Mucosa of gallbladder (tissue), 1 donor: ENCODE measurements at places on chromosomes 5 and 9.

DNA sequence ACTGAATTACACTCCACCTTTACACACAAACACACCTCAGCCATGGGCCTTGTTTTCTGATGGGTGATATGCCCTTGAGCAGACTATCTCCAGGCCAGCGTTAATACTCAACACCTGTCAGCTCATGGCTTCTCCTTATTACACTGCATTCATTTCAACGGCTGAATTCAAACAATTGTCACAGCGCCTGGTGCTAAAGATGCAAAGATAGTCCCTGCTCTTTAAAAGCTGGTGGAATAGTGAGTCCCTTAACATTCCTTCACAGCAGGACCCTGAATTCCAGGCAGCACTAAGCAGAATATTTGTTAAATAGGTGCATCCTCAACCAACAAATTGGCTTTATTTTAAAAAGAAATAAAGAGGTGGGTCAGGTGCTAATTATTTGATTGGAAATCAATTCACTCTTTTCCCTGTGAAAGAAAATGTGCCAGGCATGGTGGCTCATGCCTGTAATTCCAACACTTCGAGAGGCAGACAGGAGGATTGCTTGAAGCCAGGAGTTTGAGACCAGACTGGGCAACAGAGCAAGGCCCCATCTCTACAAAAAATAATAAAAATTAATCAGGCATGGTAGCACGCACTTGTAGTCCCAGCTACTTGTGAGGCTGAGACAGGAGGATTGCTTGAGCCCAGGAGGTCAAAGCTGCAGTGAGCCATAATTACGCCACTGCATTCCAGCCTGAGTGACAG lies 155.7 kb upstream of the EFNA5 start:
- no peak for DNase-seq

- DNase-seq: no peak
Measured at GRCh38 chr9:8633784-8634183, 834.2 kb upstream of the DMAC1 start.

DNA sequence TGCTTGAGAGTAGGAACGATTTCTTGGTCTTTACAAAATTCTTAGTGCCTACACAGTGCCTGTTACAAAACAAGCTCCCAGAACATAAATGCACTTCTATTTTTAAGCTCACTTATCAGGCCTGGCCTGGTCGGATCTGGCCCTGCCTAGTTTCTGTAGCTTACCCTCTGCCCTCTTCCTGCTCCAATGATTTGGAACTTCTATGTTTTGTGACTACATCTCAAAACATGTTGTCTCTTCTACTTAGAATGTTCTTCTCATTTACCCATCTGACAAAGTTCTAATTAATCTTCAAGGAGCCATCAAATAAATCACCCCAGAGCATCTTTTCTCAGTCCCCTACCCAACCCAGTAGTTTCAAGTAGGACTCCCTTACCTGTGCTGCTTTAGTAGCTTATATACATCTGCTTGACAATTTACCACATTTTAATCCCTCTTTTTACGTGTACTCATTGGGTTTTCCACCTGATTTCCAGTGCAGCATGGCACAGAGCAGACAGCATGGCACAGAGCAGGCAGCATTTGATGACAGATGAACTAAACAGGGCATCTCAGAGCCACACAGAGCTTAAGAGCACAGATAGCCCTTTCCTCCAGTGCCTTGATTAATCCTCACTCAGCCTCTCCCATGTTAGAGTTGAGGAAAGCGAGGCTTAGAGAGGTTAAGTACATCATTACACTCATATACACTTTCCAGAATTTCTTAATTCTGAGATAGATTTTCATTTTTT lies 171.9 kb downstream of the MAPKAP1 start:
- no peak for DNase-seq

- DNase-seq: no peak
Measured at GRCh38 chr9:95644377-95644776, 127.6 kb upstream of the PTCH1 start.

- no peak for DNase-seq
Measured at GRCh38 chr5:36584009-36584875, 22.2 kb upstream of the SLC1A3 start.

GRCh38 chr5:135343413-135343812 lies 55.6 kb downstream of the MACROH2A1 start:
- no peak for DNase-seq

- no peak for DNase-seq
Measured at GRCh38 chr5:153777681-153778581, 260.8 kb downstream of the FAM114A2 start.

GRCh38 chr5:116574367-116575325 lies at the start of gene SEMA6A:
TSS of gene SEMA6A (minus strand) at chr5:116574823. CDS start at chr5:116504944, 69,879 bp downstream.
- DNase-seq: peak; percentile 95

- no peak for DNase-seq
Measured at GRCh38 chr9:15077946-15078729, 167.9 kb upstream of the FREM1 start.

GRCh38 chr9:20178197-20178596 lies 389.4 kb upstream of the SLC24A2 start:
- DNase-seq: no peak

DNA sequence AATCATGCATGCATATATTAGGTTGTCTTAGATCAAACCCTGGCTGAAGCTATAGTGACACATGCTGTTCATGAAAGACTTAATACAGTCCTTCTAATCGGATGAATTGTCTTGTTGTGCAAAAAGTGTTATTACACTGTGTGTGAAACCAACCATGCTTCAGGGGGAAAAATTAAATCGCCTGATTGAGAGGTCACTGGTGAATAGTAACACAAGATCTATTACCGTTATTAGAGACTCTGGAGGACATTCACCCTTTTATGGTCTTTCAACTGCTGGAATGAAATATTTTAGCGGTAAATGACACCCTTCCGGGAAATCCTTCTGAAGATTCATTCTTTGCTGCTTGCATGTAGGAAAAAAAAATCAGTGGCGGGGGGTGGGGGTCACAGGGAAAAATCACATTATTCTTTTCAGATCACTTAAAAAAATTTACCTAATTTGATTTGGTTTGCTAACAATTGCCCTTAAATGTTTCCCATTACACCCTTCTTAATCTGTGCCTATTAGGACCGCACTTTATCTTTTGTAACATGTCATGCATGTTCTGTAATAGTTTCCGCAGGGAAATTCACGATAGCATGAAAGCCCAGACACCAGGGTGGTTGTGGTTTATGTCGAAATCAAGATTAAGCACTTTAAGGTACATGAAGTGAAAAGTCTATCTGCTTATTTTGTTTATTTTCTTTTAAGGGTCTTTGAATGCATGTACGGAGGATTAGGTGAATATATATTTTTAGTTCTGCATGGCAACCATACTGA lies 120.6 kb downstream of the FOCAD start:
- DNase-seq: no peak

DNA sequence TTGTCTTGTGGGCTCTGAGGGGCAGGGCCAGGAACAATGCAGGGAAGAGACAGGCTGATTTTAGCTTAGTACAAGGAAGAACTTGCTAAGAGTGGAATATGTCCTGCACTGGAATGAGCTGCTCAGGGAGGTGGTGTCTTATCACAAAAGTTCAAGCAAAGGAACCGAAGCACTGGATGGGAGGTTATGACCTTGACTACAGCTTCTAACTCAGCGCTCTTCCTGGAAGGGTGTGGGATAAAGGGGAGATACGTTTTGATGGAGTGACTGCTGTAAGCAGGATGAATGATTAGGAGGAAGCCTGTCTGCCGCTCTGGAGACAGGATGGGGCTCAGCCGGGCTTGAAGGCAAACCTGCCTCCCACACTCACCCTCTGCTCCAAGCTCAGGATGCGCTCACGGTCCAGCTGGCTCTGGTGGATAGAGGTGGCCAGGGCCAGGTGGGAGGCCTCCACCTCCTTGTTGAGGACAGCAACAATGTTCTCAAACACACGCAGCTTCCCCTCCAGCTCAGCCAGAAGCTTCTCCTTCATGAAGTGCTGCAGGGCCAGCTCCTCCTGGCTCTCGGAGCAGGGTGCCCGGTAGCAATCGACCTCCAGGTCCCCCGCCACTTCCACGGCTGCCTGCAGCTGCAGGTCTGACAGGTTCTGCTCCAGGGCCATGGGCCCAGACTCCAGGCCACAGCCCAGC lies 13.5 kb downstream of the TRAF1 start:
- no peak for DNase-seq

DNA sequence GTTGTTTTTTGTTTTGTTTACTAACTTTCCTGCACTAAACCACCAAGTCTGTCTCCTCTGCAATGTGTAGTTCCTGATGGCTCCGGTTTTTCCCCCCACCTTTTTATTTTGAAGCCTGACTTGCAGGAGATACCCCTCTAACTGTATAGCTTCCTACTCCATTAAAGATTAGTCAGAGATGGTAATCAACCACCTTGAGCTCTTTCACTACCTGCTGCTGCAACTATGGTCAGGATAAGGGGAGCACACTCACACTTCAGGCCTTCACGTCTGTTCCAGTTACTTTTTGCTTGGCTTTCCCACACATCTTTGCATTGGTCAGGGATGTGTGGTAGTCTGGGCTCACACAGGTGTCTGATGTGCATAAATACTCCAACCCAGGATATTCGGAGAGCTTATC lies 63.4 kb downstream of the NR6A1 start:
- no peak for DNase-seq

- no peak for DNase-seq
Measured at GRCh38 chr5:97042996-97043395, 99.4 kb downstream of the LIX1 start.

DNA sequence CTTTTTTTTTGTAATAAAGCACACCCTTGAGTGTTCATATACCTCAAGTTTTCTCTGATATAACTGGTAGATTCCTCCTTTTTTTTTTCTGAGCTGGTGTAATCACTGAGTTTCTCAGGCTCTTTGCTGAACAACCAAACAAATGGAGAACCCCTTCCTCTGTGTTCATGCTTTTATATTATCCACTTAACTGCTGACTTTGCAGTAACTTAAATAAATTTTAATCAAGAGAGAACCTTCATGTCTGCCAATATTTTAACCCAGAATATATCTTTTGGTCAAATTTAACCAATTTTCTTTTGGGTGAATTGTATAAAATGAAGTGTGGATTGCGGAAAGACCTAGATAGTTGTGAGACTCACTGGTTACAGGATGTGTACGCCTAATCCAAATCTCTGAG lies 833.0 kb upstream of the COX7C start:
- DNase-seq: no peak

DNA sequence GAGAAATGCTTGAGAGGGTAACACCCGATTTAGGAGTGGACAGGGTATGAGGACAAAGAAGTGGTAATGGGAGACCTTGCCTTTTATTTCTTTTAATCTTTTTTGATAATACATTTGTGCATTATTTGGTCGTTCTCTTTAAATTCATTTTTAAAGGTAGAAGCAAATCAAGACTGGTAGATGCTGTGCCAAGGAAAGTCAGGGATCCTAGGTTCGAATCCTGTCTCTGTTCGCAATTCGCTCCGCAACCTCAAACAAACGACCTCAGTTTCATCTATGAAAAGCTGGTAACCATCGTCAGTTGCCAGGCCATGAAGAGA lies 353 bp upstream of the TMED9 start:
- DNase-seq: no peak

- DNase-seq: no peak
Measured at GRCh38 chr5:96149546-96149945, 187.9 kb upstream of the ELL2 start.

GRCh38 chr9:613771-614347 lies 227.6 kb upstream of the DMRT1 start:
- DNase-seq: peak; percentile 74

- no peak for DNase-seq
Measured at GRCh38 chr5:33978306-33978705, 6.2 kb downstream of the SLC45A2 start.

GRCh38 chr5:18216729-18217128 lies 582.5 kb downstream of the TAF11L14 start:
- no peak for DNase-seq

GRCh38 chr9:21996858-21997257 lies 2.3 kb downstream of the CDKN2B-AS1 start:
- DNase-seq: no peak

GRCh38 chr9:37921546-37922300 lies 17.8 kb upstream of the SLC25A51 start:
- no peak for DNase-seq

GRCh38 chr9:3331801-3332200 lies 194.0 kb downstream of the RFX3 start:
- no peak for DNase-seq

GRCh38 chr9:105535920-105536668 lies 21.8 kb upstream of the FKTN start:
- DNase-seq: no peak

GRCh38 chr5:35101016-35101415 lies 53.3 kb upstream of the AGXT2 start:
- DNase-seq: no peak

GRCh38 chr5:38641003-38641402 lies 84.6 kb upstream of the LIFR start:
- DNase-seq: no peak

DNA sequence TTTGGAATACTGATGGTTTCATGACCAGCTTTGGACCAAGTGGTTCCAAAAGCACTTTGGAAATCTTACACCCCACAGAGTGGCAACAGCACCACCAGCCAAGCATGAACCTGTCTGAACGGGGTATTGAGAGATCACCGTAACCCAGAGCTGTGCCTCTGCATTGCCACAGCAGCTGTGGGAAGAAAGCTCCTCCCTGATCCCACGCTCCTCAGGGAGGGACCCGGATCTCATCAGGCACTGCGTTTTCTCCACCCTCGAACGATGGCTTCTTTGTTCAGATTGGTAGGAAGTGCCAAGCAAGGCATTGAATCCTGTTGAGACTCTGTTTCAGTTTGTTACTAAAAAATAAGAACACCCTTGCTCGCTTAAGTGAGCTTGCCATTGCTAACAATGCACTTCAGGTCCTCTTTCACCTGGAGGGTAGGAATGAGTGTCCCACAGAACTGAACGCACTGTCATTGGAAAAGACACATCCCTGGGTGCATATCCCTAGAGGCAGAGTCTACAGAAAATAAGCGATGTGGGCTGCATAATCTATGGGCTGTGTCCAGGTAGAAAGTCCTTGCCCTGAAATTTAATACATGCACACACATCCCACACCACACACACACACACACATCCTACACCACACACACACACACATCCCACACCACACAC lies 118.0 kb upstream of the ICE1 start:
- no peak for DNase-seq

DNA sequence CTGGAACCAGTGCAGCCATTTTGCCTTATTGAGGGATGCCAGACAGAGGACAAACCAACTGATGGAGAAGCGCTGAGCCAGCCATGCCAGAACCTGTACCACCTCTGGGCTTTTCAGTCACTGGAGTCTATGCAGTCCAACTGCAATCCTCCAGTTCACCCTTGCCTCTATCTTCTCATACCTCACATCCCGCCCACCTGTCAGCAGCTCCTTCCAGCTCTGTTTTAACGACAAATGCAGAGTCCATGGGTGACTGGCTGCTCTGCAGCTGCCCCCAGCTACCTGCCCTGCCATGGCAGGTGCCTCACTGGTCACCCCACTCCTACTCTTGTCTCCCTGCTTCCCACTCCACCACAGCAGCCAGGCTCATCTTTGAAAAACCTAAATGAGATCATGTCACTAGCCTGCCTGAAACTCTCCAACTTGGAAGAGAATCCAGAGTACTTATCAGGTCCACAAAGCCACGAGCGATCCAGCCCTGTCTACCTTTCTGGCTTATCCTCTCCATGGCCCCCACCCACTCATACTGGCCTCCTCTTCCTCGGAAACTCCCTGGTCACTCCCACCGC lies 14.0 kb upstream of the ACSL6 start:
- no peak for DNase-seq

- DNase-seq: no peak
Measured at GRCh38 chr5:157682257-157682656, 10.9 kb downstream of the C5orf52 start.

GRCh38 chr9:123742009-123742767 lies 187.7 kb downstream of the DENND1A start:
- no peak for DNase-seq

GRCh38 chr5:134594797-134595457 lies 37.7 kb downstream of the SAR1B start:
- DNase-seq: no peak
